ENCODE measurements at places on chromosomes 3 and 15.

- DNase-seq = no peak
Measured at GRCh38 chr3:56800832-56801661, 702 bp downstream of the ARHGEF3 start.

GRCh38 chr15:73922186-73923151 is 3.8 kb upstream of the LOXL1 start:
- DNase-seq = no peak

DNA sequence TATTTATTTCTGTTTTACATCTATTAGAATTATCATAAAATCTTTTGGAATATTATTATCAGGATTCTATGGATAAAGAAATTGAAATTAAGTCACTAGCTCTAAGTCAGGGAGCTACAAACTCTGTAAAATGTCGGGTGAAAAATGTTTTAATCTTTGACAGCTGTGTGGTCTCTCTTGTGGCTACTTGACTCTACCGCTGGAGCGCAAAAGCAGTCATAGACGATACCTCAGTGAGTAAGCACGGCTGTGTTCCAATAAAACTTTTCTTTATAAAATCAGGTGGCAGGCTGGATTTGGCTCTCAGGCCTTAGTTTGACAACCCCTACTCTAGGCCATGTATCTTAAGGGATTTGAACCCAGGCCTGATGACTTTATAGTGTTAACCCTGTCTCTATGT is 88.5 kb upstream of the PFN2 start:
- DNase-seq = no peak

- DNase-seq = no peak
Measured at GRCh38 chr15:58454950-58455401, 23.2 kb downstream of the LIPC start.

DNA sequence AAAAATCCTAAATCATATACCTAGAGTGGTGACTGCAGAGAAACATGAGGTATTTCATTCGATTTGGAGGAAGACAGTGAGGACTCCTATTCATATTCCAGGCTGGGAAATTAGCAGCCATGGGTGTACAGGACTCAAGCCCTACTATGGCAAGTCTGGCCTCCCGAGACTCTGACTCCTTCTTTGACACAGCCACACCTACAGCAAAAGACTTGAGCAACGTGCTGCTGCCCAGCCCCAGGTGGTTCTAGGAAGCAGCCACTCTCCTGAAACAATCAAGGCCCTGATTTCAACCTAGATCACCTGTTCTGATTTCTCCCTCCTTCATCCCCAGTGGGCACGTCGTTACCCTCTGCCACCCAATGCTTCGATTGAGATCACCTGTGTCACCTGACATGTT is 84.0 kb upstream of the ATP11B start:
- no peak for DNase-seq

GRCh38 chr3:20104167-20104661 is 64.0 kb downstream of the KAT2B start:
- DNase-seq = peak; percentile 45

GRCh38 chr15:71385457-71385856 is 270.2 kb downstream of the THSD4 start:
- DNase-seq = no peak

GRCh38 chr3:128847666-128848370 is 31.6 kb upstream of the ACAD9 start:
- DNase-seq = no peak

Data from stimulated activated CD4-positive, alpha-beta T cell treated with anti-CD3 and anti-CD28 coated beads, Interleukin-2, amount 100 ng/mL, for 4 hours (primary cell).